ENCODE measurements at places on chromosomes 1 and 21.
A peak's percentile ranks its signal among the peaks of the same experiment; 100 is the strongest.

DNA sequence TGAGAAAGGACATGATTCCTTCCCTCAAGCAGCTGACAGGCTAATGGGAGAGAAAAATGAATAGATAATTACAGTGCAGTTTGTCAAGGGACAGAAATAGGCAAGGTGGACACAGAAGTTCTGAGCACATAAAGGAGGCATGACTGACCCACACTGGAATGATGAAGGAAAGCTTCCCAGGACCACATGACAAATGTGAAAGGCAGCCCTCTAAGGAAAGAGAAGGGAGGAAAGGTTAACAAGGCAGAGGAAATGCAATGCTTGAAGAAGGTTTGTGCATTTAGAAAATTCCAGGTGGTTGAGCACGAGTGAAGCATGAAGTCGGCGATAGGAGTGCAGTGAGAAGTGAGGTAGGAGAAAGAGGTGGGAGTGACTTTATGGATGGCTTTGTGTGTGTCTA, 37.4 kb downstream of the LAMC2 start:
- DNase-seq: no peak

GRCh38 chr1:189662190-189662589, 815.5 kb downstream of the BRINP3 start:
- no peak for DNase-seq

GRCh38 chr1:233359431-233359830, 31.9 kb downstream of the MAP3K21 start:
- no peak for DNase-seq

DNA sequence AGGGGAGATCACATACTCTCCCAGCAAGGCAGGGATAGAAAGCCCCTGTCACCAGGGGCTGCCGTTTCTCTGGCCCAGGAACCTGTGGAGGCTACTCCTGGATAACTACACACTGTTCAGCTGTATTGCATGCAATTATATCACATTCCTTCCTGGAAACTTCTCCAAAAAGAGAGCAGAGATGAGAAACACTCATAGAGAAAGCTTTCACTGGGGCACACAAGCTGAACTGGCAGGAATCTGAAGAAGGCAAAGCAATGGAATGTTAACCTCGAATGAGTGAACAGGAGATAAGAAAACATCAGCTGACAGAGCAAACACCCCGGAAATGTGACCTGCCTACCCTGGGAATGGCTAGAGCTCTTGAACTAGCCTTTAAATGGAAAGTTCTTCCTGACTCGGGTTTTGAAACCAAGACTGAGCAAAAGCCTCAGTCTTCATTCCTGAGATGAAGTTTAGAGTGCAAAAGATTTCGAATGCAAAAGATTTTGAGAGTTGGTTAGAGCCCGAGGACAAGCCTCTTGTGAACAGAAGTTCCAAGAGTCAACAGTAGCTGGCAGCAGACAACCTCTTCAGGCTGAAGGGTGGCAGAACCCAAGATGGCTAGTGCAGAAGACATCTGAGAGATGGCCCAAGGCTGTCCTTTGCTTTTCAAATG, 32.3 kb downstream of the CCN1 start:
- peak; percentile 71 for DNase-seq

- no peak for DNase-seq
These were observed 1.6 kb downstream of the PPP1R15B start for GRCh38 chr1:204409836-204410687.

DNA sequence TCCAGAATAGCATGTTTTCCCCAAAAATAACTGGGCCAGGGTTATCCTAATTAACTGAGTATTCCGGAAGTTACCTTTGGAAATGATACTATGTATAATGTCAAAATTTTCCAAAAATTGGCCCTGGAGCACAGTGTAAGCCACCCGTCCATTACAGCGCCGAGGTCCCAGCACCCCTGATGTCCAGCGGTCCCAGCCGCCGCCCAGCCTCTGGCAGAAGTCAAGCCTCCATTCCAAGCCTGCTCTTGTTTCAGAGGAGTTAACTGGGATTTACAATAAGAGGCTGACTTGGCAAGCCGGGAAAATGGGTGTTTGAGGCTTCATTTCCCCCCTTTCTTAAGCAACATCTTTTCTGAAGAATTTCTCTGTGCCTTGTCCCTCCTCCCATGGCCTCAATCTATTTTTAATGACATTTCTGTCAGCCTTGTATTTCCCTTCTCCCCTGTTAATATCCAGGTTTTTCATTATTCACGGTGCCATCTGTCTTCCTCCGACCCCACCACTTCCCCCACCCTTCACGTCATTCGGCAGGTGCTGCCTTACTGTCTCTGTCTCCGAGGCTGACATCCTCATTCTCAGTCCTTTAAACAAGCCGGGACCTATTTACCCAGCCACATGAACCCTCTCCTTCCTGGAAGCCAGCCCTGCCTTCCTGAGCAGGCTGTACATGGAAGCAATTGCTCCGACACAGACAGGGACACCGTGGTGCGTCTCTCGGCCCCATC, 490.9 kb downstream of the NPHP4 start:
- DNase-seq: no peak

DNA sequence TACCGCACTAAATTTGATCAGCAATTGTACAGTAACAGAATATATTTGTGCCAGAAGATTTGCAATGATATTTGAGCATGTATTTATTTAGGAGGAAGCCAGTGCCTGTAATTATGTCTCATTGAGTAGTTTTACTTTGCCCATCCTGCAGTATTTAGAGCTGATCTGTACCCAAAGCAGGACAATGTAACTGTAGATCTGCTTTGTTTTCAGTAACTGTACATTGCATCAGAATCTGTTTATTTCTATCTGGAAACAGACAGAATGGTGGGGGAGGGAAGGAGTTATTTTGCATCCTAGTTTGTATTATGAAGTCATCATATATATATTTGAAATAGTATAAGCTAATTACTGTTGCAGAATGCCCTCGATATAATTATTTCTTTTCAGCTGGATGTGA, 36.2 kb upstream of the LRRC8C start:
- DNase-seq: no peak

DNA sequence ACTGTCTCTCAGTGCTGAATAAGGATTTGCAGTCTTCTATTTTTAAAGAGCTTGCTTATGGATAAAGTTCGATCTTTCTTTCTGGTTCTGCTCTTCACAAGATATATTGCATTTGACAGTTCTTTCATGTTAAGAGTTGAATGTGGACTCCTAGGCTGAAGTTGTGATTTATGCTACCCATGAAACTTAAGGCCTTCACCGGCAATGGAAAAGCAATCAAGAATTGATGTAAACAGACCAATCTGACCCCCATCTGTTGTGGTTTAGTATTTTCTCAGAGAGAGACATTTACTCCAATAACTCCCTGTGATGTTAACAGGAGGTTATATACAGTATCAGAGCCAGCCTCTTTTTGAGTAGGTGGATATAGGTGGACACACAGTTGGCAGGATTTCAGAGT, 165.8 kb downstream of the PAPPA2 start:
- no peak for DNase-seq
